NCI-H1930 (cell line): ENCODE measurements at places on chromosomes 7 and 10.

- no peak for DNase-seq
Measured at GRCh38 chr10:4061441-4061951, 276.5 kb upstream of the KLF6 start.

GRCh38 chr10:42785759-42786158, 3.2 kb downstream of the BMS1 start:
- no peak for DNase-seq

DNA sequence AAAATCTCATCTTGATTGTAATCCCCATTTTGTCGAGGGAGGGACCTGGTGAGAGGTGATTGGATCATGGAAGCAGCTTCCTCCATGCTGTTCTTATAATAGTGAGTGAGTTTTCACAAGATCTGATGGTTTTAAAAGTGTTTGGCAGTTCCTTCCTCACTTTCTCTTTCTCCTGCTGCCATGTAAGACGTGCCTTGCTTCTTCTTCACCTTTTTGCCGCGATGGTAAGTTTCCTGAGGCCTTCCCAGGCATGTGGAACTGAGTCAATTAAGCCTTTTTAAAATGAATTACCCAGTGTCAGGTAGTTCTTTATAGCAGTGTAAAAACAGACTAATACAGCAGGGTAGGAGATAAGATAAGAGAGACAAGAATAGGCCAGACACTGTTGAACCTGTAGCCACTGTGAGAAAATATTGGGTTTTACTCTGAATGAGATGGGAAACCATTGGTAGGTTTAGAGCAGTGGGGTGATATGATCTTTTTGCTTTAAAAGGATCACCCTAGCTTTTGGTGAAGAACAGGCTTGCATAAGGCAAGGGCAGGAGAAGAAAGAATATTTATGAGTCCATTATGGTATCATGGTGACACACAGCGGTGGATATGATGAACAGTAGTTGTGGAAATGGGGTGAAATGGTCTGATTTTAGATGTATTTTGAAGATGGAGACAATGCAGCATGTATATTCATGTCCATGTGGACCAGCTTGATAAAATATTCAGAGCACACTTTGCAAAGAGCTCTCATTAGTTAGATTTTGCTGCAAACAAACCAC, 11.5 kb downstream of the OR6B1 start:
- DNase-seq = no peak

GRCh38 chr7:28301148-28301641, 111.1 kb upstream of the CREB5 start:
- no peak for DNase-seq

DNA sequence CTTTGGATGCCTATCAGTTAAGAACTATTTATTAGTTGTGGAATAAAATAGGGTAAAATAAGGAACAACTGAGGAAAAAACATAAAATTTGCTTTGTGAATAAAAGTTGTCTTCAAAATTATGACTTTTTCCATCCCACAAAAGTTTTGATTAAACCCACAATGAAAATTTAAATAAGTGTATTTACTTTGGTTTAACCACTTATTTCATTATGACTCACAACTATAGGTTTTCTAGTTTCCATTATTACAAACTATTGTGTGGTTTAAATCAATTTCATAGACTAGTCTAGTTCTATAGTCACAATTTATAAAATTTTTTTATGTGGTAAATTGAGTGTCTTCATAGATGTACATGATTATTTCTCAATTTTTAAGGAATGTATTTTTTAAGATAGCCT, 116.6 kb downstream of the EGFR start:
- DNase-seq = no peak

DNA sequence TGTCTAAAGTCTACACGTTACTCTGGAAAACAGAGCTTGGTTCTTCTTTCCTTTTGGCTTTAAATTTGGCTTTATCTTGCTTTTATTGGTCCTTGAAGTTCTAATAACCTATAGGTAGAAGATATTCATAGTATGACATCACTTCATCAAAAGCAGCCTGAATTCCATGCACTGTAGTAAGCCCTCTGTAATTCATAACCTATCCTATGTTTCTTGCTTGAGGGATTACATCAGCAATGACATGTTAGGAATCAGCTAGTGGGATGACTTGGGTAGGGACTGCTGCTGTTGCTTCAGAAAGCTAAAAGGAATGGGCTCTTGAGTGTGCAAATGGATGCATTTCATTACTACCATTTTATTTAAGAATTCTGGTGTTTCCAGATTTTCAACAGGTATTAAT, 184.9 kb downstream of the PTEN start:
- DNase-seq = no peak

DNA sequence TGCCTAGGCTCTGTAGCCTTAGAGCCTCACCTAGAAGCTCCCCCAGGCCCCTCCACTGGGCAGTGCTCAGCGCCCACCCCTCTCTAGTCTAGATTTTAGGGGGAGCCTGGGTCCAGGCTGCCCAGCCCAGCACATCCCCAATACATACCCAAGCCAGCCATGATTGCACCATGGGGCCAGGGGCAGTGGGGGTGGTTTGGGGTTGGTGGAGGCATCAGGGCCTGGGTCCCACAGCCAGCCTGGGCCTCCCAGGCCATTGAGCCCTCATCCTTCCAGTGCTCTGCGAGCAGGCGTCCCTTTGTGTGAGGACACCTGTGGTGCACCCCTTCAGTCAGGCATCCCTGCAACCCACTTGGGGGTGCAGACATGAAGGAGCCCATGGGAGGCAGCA, 76.9 kb upstream of the RET start:
- no peak for DNase-seq
